ENCODE measurements at places on chromosomes 3 and 15. TPM values are rescaled to one million over a fixed set of nuclear protein-coding genes. Genes with fewer than 3 reads are reported as not detected.

DNA sequence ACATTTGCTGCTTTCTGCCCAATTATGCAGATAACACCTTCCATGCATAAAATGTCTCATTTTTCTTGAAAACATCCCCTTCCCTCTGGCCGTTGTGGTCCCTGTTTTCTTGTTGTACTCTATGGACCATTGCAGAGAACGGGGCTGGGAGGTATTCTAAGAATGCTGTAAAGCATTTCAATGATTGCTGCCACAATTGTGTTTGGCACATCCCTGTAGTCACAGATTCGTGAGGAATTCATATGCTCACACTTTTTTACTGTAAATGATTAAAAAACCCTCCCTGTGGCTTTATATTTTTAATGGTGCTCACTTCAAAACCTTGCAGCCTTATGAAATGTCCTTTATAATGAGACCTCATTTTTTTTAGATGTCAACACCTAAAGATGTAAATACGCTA lies 207.2 kb upstream of the GBE1 start:
- no peaks in the 10 kb centered on the region for H3K27me3 ChIP-seq
- H3K4me3 ChIP-seq: no peak overlapping the region
- no peaks in the 10 kb centered on the region for H3K36me3 ChIP-seq
- no peak for DNase-seq

DNA sequence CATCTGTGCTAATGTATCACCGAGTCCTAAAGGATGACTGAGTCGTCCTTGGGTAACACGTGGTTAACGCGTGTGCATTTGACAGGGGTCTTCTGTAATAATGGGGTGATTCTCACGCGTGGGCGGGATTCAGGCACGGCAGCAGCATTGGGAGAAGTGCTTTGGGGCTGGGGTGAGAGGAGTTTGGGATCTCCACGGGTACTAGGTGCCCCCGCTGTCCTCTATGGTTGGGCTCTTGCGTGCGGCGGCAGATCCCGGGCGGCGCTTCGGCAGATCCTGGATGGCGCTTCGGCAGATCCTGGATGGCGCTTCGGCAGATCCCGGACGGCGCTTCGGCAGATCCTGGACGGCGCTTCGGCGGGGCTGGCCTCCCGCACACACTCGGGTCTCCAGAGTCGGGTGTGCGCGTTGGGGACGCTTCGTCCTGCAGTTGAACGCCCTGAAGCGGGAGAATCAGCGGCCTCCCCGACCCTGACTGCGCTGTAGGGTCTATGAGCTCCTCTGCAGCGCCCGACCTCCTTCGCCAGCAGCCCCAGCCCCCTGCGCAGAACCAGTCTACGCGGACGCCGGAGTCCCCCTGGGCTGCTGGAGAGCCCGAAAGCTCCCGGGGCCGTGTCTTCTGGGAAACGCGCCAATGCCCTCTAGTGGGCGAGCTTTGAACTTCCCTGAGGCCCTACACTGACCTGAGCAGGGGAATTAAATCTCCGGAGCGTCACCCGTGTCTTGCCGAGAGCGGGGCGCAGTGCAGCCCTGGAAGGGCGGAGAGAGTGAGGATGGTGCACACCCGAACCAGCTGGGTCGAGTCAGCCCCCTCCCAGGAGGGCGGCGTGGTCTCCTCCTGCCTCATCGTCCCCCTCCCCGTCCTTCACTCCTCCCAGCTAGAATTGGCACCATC lies 48.1 kb upstream of the EPHB3 start:
- H3K27me3 ChIP-seq: peaks cover 52% of the 10 kb centered on the region
- H3K27ac ChIP-seq: no peak overlapping the region

DNA sequence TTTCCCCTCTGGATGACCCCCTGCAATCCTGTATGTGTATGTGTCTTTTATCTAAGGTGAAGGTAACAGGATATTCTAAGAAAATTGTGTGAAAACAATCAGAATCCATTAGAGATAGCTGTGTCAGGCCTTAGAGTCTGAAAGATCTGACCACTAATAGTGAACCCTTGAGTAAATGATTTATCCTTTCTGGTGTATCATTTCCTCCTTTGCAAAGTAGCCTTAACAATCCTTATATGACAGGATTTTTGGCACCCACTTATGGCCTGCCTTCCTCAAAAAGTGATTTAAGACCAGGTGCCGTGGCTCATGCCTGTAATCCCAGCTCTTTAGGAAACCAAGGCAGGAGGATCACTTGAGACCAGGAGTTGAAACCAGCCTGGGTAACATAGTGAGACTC lies 110.2 kb downstream of the RBPMS2 start:
- H3K4me1 ChIP-seq: peaks cover 3% of the 10 kb centered on the region
- no peak overlapping the region for H3K27ac ChIP-seq
- no peaks in the 10 kb centered on the region for H3K27me3 ChIP-seq
- DNase-seq: no peak

- H3K4me3 ChIP-seq: no peak overlapping the region
- no peak for DNase-seq
- no peaks in the 10 kb centered on the region for H3K4me1 ChIP-seq
- no peak overlapping the region for H3K27ac ChIP-seq
Observed at GRCh38 chr3:157247391-157247790, 87.4 kb upstream of the CCNL1 start.

DNA sequence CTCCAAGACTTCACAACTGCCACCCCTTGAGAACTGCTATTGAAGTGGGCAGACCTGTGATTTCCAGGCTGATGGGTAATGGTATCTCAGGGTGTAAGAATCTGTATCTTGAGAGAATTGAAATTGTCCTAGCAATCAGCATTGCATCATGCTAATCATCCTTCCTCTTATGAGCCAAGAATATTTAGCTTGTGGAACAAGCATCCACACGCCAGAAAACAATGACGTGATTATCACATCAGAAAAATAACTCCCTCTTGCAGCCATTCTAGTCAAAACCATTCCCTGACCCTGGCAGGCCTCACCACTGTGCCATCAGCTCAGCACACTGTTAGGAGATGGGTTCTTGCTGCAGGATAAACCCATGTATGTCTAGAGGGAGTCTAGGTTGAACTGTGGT lies 6.7 kb downstream of the BCL2L10 start:
- H3K4me1 ChIP-seq: peaks cover 4% of the 10 kb centered on the region
- H3K36me3 ChIP-seq: no peaks in the 10 kb centered on the region
- no peak overlapping the region for H3K27ac ChIP-seq
- H3K4me3 ChIP-seq: no peak overlapping the region

DNA sequence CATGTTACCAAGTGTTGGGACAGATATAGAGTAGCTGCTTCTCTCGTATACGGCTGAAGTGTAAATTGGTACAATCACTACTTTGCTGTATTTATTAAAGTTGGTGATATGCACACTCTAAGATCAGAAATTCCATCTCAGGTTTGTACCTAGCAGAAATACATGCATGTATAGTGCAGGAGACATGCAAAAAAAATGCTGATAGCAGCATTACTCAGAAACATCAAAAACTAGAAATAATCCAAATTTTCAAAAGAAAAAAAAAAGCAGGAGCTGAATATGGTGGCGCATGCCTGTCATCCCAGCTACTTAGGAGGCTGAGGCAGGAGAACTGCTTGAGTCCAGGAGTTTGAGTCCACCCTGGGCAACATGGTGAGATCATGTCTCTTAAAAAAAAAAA lies 31.3 kb upstream of the BCL2A1 start:
- no peaks in the 10 kb centered on the region for H3K36me3 ChIP-seq
- no peak for DNase-seq
- H3K4me1 ChIP-seq: no peaks in the 10 kb centered on the region
- no peak overlapping the region for H3K4me3 ChIP-seq
- no peak overlapping the region for H3K27ac ChIP-seq

DNA sequence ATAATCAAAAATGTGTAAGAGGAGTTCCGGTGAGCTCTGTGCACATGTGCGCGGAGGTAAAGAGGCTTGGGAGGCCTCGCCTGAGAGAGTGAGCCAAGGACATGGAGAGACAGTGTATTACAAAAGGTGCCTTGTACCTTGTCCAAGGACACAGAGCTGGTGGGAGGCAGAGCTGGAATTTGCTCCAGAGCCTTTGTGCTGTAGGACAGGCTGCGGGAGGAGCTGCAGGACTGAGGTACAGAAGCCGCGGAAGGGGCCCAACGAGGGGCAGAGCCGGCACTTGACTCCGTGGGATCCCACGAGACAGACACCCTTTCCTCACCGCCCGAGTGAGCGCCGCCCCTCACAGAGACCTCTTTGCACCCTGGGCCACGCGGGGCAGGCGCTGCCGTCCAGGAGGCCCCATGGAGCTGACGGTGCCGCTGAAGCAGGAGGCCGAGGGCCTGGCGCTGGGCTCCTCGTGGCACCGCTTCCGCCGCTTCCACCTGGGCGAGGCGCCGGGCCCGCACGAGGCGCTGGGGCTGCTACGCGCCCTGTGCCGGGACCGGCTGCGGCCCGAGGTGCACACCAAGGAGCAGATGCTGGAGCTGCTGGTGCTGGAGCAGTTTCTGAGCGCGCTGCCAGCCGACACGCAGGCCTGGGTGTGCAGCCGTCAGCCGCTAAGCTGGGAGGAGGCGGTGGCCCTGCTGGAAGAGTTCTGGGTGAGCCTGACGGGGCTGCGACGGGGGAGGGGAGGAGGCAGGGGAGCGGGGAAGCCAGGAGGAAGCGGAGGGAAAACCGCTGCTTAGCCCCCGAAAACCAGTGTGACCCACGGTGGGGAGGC lies 68.7 kb downstream of the SLTM start:
- H3K27me3 ChIP-seq: no peaks in the 10 kb centered on the region
- peak; percentile 94 for DNase-seq
- peak overlapping the region; percentile 63 for H3K4me3 ChIP-seq
- peak overlapping the region; percentile 89 for H3K27ac ChIP-seq

- H3K27ac ChIP-seq: no peak overlapping the region
- H3K36me3 ChIP-seq: no peaks in the 10 kb centered on the region
- H3K27me3 ChIP-seq: no peaks in the 10 kb centered on the region
- peaks cover 7% of the 10 kb centered on the region for H3K4me1 ChIP-seq
- no peak overlapping the region for H3K4me3 ChIP-seq
Observed at GRCh38 chr3:122263974-122264588, 61.0 kb upstream of the CSTA start.

The PP2D1 gene
- polyA plus RNA-seq: 0.39 TPM

The CTDSPL gene
- polyA plus RNA-seq: 23.3 TPM

DNA sequence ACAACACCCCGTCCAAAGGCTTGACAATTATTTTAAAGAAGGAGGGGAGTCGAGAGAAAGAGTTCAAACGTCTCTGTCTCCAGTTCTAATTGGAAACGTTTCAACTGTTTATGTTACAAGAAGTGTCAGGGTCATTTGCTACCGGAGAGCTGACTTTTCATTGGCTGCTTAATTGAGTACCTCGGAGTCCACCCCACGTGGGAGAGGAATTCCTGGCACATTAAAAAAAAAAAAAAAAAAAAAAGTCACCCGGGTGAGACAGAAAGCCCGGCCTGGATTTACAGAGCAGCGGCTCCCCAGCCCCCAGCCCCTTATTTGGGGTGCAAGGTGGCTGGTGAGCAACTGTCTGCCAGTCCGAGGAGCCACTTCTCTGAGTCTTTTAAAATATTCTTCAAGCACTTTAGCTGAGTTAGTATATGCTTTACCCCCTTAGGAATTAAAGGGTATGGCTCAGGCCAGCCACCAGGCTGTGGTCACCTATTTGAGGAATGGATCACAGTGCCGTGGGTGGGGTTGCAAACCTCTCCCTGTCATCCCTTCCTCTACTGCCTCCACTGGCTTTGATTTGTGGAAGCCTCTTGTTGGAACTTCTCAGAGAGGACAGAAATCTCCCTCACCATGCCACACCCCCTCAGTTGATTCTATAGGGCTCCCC lies 3.9 kb upstream of the TLE3 start:
- peak; percentile 86 for DNase-seq
- H3K4me3 ChIP-seq: no peak overlapping the region
- no peak overlapping the region for H3K27ac ChIP-seq
- no peaks in the 10 kb centered on the region for H3K36me3 ChIP-seq

DNA sequence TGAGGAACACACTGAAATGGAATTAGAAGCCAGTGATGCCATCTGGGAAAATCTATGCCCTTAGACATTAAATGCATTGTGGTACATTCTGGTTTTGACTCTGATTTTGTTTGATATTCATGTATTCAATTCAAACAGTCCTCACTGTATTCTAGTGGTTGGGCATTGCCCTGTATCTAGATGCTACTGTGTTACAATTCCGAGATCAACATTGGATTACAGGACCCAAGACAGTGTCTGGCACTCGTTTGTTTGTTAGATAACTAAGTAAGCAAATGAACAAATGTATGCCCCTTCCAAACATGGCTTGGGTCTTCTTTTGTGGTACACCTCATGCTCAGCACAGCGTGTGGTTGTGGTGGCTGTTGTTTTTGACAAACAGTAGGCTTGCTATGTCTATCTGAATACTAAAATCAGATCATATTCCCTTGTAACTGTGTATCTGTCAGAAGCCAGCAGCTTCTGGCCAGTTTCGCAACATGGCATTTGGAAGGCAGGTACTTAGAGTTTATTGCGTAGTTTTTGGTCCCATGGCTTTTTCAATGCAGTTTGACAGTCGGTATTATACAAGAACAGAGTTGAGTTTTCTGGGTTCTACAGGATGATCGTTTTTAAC lies 5.7 kb downstream of the FILIP1L start:
- H3K4me1 ChIP-seq: peaks cover 36% of the 10 kb centered on the region
- H3K27ac ChIP-seq: no peak overlapping the region
- no peaks in the 10 kb centered on the region for H3K36me3 ChIP-seq
- H3K4me3 ChIP-seq: no peak overlapping the region

- H3K4me3 ChIP-seq: no peak overlapping the region
- no peak for DNase-seq
- no peaks in the 10 kb centered on the region for H3K36me3 ChIP-seq
- H3K27ac ChIP-seq: no peak overlapping the region
- no peaks in the 10 kb centered on the region for H3K27me3 ChIP-seq
- H3K4me1 ChIP-seq: no peaks in the 10 kb centered on the region
Observed at GRCh38 chr3:143535994-143536784, 312.1 kb downstream of the SLC9A9 start.

DNA sequence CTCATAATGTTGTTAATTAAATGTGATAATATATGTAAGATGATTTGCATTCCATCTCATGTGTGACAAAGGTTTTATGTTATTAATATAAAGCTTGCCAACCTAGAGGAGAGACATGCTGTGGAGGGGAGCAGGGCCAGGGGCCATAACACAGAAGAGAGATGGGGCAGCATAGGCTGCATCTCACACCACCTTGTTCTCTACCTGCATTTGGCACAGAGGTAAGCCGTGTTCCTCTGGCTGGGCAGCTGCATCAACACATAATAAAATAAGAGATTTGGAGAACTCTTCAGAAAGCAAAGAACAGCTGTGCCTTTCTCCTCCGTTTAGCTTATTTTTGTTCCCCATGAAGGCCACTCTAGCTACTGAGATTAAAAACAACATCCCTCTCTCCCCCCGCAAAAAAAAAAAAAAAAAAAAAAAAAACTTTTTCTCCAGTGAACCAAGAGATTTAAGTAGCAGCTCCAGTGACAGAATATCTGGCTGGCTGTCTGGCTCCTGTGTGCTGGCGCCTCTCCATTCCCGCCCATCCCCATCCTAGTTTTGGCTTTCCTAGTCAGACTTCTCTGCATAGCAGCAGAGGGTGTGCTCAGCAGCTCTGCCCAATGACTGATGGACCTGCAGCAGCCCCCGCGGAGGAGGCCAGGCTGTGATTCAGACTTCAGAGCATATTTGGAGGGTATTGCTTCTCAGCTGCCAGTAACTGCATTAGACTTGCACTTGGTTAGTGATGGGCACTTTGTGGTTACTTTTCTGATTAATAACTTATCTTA lies 52.2 kb upstream of the STXBP5L start:
- H3K4me1 ChIP-seq: no peaks in the 10 kb centered on the region
- H3K27me3 ChIP-seq: no peaks in the 10 kb centered on the region
- H3K27ac ChIP-seq: no peak overlapping the region
- no peak for DNase-seq
- H3K4me3 ChIP-seq: no peak overlapping the region

Data from large intestine (tissue), 12 donors.